ENCODE measurements at places on chromosomes 2 and 18. TPM values are rescaled to one million over a fixed set of nuclear protein-coding genes. Genes with fewer than 3 reads are reported as not detected.

GRCh38 chr2:45259138-45259537 is 249.9 kb upstream of the SIX2 start:
- ATAC-seq, result no peak

- peak; percentile 54 for ATAC-seq
Measured at GRCh38 chr18:45662468-45662867, 47.2 kb downstream of the SLC14A2 start.

GRCh38 chr2:126224776-126225175 is 431.2 kb upstream of the GYPC start:
- no peak for ATAC-seq

GRCh38 chr2:62760555-62760954 is 55.0 kb downstream of the EHBP1 start:
- ATAC-seq, result no peak

- no peak for ATAC-seq
Measured at GRCh38 chr2:234444242-234444730, 52.6 kb downstream of the ARL4C start.

- no peak for ATAC-seq
Measured at GRCh38 chr2:196128749-196129148, 42.6 kb downstream of the STK17B start.

DNA sequence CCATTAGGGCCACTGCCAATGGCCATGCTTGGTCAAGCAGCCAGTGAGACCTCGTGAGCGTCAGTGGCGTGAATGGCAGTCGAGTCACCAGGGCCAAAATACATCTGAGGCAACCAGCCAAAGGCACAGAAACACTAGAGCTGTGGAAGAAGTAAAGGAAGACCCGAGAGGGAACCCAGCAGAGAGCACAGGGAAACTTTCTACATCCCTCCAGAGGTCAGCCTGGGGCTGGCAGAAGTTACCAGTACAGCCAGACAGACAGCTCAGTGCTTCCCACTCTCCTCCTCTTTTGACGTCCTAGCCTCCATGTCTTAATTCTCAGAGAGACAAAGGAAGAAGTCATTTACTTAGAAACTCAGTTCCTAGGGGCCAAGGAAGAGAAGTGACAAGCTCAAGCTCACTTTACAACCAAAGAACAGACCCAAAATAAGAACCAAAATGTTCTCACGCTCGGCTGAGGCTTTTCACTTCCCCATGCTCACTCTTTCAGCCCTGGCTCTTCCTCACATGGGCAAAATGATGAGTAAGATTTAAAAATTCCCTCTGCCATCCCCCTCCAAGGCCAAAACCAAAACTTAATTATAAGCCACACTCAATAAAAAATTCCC is 8.7 kb downstream of the CYRIA start:
- peak; percentile 54 for ATAC-seq

DNA sequence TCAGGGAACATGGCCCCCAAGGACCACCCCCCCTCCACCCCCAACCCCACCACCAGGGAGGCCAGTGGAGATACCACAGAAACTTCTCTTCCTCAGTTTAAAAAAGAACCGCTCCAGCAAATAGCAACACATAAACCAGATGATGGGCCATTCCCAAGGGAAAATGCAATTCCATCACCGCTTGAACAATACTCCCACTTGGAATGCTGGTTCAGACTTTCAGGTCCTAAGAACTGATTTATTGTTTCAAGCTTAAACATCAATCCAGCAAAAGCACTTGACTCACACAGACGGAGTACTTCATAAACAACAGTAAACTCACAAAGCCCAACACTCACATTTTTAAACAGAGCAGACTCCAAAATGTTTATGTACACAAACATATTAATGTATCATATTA is 6.9 kb downstream of the HDAC4 start:
- no peak for ATAC-seq

GRCh38 chr2:174878537-174879147 is 114.4 kb upstream of the CHRNA1 start:
- no peak for ATAC-seq

GRCh38 chr18:4755848-4756247 is 300.7 kb upstream of the DLGAP1 start:
- ATAC-seq, result no peak

DNA sequence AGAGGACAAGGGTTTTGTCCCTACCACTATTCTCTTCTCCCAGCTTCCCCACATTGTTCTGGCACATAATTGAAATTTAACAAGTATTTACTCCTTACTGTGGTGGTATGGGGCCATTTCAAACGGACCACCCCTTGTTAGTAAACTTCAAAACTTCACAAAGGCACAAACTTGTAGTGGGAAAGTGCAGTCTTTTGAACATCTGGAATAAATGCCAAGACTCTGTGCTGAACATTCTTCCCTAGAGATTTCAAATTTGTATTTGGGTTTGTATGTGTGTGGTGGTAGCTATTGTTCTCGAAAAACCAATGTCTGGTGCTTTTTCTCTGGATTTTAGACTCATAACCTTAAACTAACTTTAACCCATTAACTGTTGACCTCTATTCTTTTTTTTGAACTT is 151.6 kb downstream of the NRP2 start:
- ATAC-seq, result no peak

DNA sequence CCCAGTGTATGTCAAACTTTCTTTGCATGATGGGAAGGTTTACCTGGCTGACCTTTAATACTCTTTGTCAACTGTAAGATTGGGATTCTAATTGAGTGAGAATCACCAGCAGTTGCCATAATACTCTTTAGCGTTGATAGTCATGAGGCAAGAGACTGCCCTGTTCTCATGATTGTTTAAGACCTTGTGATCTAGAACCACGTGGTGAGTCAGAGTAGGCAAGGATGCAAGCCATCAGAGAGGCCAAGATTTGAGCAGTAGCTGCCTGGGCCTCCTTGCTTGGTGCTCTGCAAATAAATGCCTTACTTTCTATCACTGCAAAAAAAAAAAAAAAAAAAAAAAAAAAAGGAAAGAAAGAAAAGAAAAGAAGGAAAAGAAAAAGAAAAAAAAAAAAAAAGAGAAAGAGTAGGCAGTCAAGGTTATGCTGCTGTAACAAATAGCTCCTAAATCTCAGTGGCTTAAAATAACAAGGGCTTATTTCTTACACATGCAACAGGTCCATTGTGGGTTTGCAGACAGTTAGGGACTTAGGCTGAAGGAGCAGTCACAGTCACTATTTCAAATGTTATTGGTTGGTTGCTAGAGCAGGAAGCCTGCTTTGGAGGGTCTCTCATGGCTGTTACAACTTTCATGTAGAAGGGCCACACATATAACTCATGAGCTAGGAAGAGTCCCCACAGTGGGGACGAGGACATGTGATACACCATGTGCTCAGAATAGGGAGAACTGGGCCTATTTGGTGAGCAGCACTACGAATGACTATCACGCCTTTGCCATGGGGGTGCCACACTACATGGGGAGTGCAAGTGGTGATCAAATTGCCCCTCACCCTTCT is 21.7 kb downstream of the IL1R2 start:
- ATAC-seq, result no peak

DNA sequence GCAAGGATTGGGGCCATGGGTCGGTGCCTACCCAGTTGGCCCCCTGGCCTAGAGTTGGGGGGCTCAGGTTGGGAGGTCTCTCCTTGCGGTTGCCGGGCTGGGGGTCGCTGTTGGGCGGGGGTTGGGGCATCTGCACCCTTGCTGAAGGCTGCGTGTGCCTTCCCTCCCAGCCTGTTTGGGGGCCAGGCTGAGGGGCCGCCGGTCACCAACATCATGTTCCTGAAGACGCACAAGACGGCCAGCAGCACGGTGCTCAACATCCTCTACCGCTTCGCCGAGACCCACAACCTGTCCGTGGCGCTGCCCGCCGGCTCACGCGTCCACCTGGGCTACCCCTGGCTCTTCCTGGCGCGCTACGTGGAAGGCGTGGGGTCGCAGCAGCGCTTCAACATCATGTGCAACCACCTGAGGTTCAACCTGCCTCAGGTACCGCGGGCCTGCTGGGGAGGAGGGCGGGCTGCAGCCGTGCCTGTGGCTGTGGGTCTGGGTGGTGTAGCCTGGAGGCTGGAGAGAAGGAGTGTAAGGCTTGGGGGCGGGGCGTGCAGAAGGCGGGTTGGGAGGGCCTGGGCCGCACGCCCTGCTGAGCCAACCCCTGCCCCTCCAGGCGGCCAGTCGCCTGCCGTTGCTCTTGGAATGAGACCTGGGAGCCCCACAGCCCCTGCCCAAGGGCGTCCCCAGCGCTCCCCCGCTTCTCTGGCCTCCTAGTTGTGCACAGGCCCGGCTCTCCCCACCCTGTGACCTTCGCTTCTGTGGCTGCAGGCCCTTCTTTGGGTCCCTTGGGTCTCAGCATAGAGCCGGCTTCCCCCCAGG is 7.2 kb upstream of the NEU4 start:
- no peak for ATAC-seq

- ATAC-seq, result no peak
Measured at GRCh38 chr2:52414561-52415295, 1352.9 kb upstream of the CHAC2 start.

LRP2 gene
- not detected for total RNA-seq

TAF4B gene
- total RNA-seq, result 6.3 TPM

NPHP1 gene
- 9.2 TPM for total RNA-seq

SLC9A4 gene
- total RNA-seq, result not detected

PCARE gene
- total RNA-seq, result not detected

SPRED2 gene
- total RNA-seq, result 21.2 TPM

ERCC3 gene
- total RNA-seq, result 32.4 TPM

LRRC30 gene
- not detected for total RNA-seq

All from gastroesophageal sphincter (tissue), 4 donors.